ENCODE measurements at places on chromosomes 5 and 9.

DNA sequence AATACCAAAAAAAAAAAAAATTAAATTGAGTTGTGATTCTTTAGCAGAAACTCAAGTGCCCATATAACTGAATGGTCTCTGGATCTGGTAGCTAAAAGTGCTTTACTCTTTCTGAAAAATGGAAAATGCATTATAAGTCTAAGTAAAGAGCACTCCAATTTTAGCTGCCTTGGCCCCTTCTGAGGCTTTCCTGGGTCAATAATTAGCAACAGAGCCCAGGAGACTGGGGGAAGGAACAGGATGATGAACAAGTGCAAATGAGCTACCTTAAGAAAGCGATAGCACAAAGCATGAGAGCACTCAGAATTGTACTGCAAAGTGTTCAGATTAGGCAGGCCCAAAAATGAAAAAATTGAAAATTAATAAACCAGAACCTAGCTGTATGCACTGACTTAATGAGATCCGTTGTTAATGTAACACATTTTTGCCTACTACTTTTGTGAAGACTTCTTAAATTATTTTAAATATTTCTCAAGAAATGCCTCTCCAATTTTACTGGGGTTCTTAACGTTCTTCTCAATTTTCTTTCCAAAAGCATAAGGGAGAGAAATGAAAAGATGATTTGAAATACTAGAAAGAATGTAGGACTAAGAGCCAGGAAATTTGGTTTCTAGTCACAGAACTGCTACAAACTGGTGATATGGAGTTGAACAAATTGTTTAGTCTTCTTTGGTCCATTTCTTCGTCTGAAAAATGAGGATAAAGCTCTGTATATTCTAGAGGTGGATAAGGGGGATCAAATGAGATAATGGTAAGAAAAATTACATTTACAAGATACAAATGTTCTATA lies 566.1 kb downstream of the PDE4D start:
- DNase-seq: no peak

DNA sequence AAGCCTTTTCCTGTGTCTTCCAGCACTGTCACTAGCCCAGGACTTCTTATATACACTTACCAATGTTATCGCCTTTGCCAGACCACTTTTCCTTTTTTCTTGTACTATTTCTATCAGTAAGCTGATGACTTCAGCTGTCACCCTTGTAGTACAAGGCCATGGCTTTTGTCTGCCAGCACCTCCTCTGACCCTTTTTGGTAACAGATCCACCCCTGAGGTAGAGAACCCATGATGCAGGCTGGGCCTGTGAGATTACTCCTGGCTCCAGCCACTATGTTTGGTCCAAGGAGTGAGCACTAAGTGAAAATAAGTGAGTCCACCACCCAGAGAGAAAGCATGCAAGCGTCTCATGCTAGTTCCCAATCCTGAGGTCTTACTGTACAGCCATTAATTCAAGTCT lies 406.7 kb downstream of the MLLT3 start:
- DNase-seq: no peak

DNA sequence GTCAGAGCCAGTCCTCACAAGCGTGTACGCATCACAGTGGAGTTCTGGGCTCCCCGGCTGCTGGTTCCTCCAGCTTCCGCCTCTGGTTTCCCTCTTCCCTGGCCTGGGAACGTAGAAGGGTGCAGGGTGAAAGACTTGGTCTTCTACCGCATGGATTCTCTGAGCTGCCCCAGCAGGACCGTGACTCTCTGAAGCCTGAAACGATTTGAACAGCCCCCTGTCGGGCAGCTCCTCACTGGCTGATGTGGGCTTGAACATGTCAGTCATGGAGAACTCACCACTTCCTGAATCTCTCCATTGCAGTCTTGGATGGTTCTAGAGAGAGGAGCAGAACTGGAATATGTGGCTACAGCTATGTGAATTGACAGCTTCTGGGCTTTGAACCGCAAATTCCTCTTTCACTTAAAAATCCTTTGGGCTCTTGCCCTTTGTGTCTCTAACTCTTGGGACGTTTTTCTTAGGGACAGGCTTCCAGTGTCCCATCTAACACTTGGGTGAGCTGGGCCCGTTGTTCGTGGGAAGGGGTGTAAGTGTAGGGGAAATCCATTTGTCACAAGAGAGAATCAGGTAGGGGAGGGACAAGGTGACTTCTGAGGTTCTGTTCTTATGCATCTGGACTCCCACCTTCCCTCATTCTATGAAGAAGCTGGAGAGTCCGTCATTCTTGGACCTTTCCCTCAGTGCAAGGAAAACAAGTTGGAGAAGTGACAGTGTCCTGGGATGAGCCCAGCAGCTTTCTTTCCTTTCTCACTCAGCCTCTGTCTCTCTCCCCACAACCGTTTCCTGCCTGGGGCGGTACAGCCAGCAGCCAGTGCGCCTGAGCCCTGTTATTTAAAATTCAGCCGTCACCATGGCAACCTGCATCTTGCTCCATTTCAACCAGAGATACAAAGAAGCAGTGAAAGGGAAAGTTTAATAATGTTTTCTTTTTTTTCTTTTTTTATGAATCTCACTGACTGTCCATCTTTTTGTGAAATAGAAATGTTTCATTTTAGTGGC lies 84.7 kb downstream of the PTTG1 start:
- DNase-seq: peak; percentile 44

GRCh38 chr9:3032898-3033297 lies 189.0 kb upstream of the PUM3 start:
- DNase-seq: no peak

GRCh38 chr9:28616310-28616709 lies 1043.0 kb upstream of the C9orf72 start:
- no peak for DNase-seq

DNA sequence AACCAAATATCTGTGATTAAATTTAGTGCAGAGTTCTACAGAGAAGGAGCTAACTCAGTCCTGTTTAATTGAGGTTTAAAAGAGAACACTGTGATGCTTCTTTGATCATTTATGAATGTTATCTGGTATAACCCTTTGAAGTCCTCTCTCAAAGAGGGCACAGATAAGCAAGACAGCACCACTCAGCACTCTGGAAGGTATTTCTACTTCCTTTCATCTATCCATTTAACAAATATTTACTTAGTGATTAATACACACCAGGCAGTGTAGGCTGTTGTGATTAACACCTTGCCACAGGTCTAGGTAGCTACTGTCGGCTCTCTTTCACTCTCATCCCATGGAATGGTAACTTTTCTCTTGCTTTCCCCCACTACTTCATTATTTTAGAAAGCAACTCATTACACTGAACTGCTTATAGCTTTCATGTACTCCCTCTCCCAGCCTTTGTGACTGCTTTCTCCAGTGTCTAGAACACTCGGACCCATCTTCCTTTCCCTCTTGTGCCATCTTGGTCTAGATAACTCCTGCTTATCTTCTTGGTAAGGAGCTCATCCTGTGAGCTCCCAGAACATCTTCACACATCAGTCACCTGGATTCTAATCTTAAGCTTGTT lies 54.7 kb downstream of the GLDC start:
- no peak for DNase-seq

- DNase-seq: no peak
These were observed 65.5 kb upstream of the SYNPO start for GRCh38 chr5:150574818-150575547.

GRCh38 chr5:161697001-161697400 lies 11.5 kb downstream of the GABRA6 start:
- DNase-seq: no peak

- no peak for DNase-seq
These were observed 187.7 kb downstream of the ENC1 start for GRCh38 chr5:74452856-74453255.

DNA sequence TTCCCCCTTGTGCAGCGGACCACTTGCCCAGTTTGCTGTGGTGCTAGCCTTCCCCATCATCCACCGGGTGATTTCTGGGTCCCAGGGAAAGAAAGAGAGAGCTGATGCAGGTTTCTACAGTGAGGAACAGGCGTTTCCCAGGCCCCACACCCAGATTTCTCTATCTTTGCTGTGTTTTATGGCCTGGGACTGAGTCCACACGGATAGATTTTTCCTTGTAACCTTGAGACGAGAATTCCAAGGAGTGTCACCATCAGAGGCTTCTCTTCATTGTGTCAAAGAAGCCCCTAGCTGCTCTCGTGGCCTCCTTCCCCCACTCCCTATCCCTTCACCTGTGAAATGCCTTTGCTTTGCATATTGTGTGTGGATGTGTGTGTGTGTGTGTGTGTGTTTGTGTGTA lies 21.2 kb upstream of the FGFR4 start:
- no peak for DNase-seq

GRCh38 chr9:37337301-37337890 lies 85.1 kb upstream of the GRHPR start:
- no peak for DNase-seq

DNA sequence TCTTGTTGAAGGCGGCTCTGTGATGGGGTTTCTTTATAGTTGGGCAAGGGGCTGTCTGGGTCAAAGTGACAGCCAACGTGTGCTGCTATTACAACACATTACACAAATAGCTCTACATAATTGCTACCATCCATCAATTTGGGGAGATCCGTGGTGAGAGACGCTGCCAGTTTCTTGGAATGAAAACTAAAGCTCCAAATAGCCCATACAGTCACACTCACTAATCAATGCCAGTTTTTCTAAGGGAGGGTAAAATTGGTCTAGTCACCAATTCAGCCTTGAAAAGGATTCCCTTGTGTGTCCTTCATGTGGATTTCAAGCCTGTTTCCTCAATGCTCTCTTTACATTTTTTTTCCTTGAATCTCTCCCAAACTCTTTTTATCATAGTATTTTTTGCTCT lies 343.3 kb upstream of the KLF4 start:
- no peak for DNase-seq

- DNase-seq: no peak
These were observed 22.0 kb upstream of the EPB41L4B start for GRCh38 chr9:109342878-109343277.

- DNase-seq: no peak
These were observed 30.2 kb upstream of the PITX1 start for GRCh38 chr5:135064235-135064570.

DNA sequence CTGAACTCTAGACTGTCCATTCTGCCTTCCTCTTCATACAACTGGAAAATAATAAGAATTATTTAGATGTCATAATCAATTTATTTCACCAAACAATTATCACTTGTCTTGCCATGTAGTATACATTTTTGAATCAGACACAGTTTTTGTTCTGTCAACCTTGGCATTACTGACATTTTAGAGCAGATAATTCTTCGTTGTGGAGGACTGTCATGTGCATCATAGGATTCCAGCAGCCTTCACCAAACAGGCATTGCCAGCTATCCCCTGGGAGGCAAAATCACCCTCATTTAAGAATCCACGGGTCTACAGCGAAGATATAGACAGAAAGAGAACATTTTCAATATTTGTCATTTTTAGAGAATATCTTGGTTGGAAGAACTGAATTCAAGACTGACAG lies 293.9 kb downstream of the KDM4C start:
- no peak for DNase-seq
